Activated T-helper 17 cell treated with anti-CD3 and anti-CD28 coated beads, Interleukin-2, amount 50 U/mL, for 72 hours (primary cell): ENCODE measurements at places on chromosomes 3 and 15. TPM values are rescaled to one million over a fixed set of nuclear protein-coding genes. Genes with fewer than 3 reads are reported as not detected.

The SPSB4 gene
- total RNA-seq, result not detected

GRCh38 chr15:99096173-99096893 is 8.5 kb upstream of the SYNM start:
- ATAC-seq, result no peak

The UROC1 gene
- total RNA-seq, result not detected

The ATP10A gene
- total RNA-seq, result 15.5 TPM

DNA sequence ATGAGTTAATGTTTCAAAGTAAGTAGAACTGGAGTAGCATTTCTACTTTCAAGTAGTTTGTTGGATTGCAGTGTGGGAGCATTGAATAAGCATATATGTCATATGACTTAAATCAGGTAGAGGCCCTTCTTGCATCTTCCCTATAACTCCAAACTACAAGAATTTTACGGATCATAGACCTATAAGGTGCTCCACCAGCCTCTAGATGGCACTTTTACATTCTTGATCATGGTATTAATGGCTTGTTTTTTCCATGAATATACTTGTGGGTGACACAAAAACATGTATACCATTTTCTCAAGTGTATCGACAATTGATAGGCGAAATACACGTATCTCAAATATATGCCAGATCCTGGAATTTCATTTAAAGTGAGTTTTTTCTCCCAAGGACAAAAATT is 311.1 kb downstream of the ZPLD1 start:
- ATAC-seq, result no peak

- ATAC-seq, result no peak
Observed at GRCh38 chr3:9701711-9702110, 1.9 kb upstream of the CPNE9 start.

- peak; percentile 64 for ATAC-seq
Observed at GRCh38 chr3:43259626-43260025, 26.7 kb upstream of the SNRK start.

The ACTR8 gene
- 30.8 TPM for total RNA-seq

DNA sequence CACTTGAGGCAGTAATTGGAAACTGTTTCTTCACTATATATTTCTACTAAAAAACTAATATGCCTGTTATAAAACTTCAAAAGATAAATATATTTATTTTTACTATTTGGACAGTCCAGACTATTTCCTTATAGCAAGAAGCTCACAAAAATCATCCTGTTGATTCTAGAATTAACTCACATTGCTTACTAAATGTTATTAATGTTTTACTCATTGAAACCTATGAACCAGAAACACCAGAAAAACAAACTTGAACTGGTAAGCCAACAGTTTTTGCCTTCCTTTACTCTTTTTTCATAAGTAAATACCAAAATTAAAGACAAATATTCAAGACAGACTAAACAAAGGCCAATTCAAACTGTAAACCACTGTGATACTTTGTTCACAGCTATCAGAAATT is 26.4 kb downstream of the TOMM70 start:
- no peak for ATAC-seq

The PHLDB2 gene
- 2.9 TPM for total RNA-seq
